K562 (cell line): ENCODE measurements at places on chromosomes 5 and 9.

- no peak for DNase-seq
These were observed 64.6 kb upstream of the GABRA1 start for GRCh38 chr5:161783297-161783696.

DNA sequence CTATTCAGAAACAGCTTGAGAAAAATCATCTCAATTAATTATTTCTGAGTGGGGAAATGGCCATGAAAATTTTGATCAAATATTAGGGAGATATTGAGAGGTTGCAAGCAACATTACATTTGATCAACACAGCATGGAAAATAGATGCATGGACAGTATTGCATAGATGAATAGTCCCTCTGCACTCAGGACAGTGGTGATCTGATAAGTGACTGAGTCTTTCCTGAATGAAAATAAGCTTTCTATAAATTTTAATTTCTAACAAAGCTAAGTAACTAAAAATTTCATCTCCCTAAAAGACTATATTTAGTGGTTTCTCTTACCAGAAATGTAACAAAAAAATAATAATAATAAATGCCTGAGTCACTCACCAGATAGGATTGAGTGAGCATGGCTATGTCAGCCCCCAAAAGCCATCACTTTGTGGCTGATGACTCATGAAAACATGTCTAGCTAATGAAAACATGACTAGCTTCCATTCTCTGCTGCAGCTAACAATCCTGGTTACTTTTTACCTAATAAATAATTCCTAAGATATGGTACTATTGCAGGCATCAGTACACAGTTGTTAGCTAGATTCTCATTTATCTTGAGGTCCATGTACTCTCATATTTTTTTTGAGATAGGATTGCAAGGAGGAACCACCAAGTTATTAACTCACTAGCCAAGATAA lies 1294.8 kb upstream of the ACO1 start:
- no peak for DNase-seq

- DNase-seq: no peak
These were observed 6.3 kb upstream of the SMU1 start for GRCh38 chr9:33082538-33083326.

- peak; percentile 56 for DNase-seq
These were observed 48.4 kb downstream of the GPR21 start for GRCh38 chr9:123081824-123082223.

- DNase-seq: no peak
These were observed 328.7 kb upstream of the SGCD start for GRCh38 chr5:155998257-155998656.
